Hindlimb muscle (tissue), 1 donor: ENCODE measurements at places on chromosomes 3 and 15. TPM values are rescaled to one million over a fixed set of nuclear protein-coding genes. Genes with fewer than 3 reads are reported as not detected.

GRCh38 chr3:185552358-185552877 lies at the start of gene LIPH:
TSS of gene LIPH (minus strand) at chr3:185552588. CDS start at chr3:185552471, 117 bp downstream.
- DNase-seq = no peak

RYR3 gene
- polyA plus RNA-seq = 48.3 TPM

GRCh38 chr3:138296639-138297038 lies 33.0 kb downstream of the NME9 start:
- DNase-seq = no peak

DNA sequence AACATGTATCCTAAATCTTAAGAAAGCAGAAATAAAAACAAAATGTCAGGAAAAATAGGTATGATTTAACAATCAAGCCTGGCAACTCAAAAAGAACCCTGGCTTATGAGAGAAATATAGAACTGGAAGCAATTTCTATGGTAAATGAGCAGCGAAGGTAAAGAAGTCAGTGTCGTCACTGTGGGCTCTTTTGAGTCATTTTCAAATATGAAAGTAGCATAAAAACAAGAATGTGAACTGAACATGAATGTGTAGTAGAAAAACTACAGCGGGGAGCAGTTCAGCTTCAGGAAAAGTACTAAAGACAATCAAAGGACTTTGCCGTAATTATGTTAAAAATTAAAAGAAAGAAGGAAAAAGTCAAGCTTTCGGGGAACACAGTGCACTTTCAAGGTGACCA lies 17.5 kb downstream of the LSG1 start:
- DNase-seq = no peak

DNAJA4 gene
- polyA plus RNA-seq = 77.5 TPM

- no peak for DNase-seq
These were observed 9.2 kb upstream of the STT3B start for GRCh38 chr3:31523543-31523942.

DNA sequence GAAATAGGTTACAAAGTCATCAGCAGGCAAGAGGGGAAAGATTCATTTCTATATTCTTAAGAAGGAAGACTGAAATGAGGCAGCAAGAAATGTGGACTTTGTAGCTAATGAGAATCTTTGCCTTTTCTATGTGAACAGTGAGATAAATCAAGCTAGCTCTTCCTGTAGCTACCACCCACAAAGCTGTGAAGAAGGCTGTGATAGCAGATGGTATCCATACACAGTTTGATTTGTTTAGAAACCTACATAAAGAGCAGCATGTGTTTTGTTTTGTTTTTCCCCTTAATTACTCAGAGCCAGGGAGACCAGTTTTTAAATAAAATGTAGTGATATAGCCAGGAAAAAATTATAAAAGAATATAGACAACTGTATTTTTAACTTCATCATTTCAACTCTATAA lies 45.5 kb downstream of the TEX9 start:
- DNase-seq = no peak

DNA sequence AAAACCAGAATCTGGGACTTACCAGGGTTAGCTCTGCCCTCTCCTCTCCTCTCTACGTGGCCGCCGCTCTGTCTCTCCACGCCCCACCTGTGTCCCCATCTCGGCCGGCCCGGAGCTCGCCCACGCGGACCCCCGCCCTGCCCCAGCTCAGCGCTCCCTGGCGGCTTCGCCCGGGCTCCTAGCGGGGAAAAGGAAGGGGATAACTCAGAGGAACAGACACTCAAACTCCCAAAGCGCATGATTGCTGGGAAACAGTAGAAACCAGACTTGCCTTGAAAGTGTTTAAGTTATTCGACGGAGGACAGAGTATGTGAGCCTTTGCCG lies 5.4 kb downstream of the ISL2 start:
- DNase-seq = no peak

GRCh38 chr3:86653661-86654205 lies 337.2 kb downstream of the VGLL3 start:
- no peak for DNase-seq

GABRR3 gene
- polyA plus RNA-seq = not detected

- no peak for DNase-seq
These were observed 13.9 kb upstream of the PODXL2 start for GRCh38 chr3:127614928-127615589.

GRCh38 chr3:102460579-102460978 lies 25.8 kb downstream of the ZPLD1 start:
- DNase-seq = no peak

GRCh38 chr15:37765786-37766185 lies 168.7 kb upstream of the TMCO5A start:
- no peak for DNase-seq

DNA sequence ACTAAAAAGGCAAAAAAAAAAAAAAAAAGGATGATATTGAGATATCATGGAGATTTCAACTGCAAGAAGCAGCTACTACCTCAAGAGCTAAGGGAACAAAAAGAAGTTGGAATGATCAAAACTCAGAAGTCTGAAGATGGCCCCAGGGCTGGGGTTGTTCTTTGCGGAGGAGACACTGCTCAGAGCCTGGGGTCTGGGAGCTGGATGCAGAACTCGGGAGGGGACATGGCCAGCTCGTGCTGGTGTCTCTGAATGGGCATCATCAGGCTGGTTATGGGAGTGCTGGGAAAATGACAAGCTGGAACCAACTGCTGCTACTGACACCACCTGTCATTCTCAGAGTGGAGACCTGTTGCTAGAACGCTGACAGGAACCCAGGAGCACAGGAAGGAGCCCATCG lies 14.2 kb upstream of the ADIPOQ start:
- DNase-seq = no peak

GRCh38 chr3:80010021-80010571 lies 242.3 kb upstream of the ROBO1 start:
- DNase-seq = no peak

CFAP100 gene
- 0.58 TPM for polyA plus RNA-seq

DNA sequence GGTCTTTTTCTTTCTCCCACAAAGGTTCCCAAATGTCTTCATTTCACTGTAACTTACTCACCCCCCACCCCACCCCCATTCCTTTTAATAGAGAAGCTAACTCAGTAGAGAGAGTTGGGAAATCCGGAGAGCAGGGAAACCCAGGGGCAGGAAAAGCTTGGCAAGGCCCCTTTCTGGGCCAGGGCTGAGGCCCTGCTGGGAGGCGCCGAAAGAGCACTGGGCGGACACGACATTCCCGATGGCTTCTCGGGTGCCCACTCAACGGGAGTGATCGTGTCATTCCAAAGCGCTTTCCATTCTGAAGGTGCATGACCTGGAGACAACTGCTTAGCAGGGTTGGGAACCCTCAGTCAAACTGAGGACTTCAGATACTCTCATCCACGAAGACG lies 1.6 kb upstream of the DALRD3 start:
- DNase-seq = no peak

- no peak for DNase-seq
These were observed 419.8 kb upstream of the THBS1 start for GRCh38 chr15:39161096-39161495.

- DNase-seq = no peak
These were observed 158.0 kb downstream of the CLSTN2 start for GRCh38 chr3:140092848-140093536.

DNA sequence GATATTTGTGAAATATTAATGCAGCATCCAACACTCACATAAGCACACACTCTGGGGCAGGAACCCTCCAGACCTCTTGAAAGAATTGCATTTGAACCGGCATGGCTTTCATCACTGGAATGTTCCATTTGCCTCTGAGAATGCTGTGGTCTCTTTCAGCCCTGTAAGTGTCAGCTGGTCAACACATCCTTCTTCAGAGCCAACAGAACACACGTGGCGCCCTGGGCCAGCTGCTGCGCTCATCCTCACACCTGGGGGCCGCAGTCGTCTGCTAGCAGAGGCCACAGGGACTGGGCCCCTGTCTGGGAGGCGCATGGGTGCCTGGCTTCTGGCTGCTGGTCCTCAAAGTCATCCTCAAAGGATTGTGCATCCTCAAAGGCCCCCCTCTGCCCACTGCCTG lies 71.4 kb upstream of the HERC1 start:
- no peak for DNase-seq

DNA sequence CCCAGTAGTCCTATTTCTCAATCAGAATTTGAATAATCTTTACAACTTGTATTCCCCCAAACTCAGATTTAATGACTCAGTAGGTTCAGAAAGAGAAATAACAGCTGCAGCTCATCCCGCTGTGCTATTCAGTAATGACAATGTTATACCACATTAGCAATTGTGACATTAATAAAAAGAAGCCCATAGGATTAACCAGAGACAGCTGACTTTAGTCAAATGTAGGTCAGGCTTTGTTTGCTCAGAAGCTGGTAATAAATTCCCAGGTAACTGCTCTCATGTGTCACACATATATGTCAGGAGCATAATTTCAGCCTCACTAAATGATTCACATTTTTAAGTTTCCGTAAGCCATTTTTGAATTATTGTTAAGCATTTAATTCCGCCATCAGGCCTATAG lies 222.0 kb upstream of the UBE2E2 start:
- DNase-seq = no peak

SLC51B gene
- polyA plus RNA-seq = 2.4 TPM

GRCh38 chr3:30948426-30948825 lies 54.0 kb upstream of the GADL1 start:
- no peak for DNase-seq

- DNase-seq = no peak
These were observed 64.4 kb upstream of the CRTC3 start for GRCh38 chr15:90465140-90465929.

GRCh38 chr3:121992601-121993560 lies 29.2 kb downstream of the ILDR1 start:
- DNase-seq = no peak

IFT122 gene
- 41.2 TPM for polyA plus RNA-seq

CRYGS gene
- 3.5 TPM for polyA plus RNA-seq

- no peak for DNase-seq
These were observed 35.0 kb downstream of the RASA2 start for GRCh38 chr3:141521781-141522180.

GRCh38 chr3:38311941-38312340 lies 29.8 kb downstream of the SLC22A14 start:
- DNase-seq = no peak

DNA sequence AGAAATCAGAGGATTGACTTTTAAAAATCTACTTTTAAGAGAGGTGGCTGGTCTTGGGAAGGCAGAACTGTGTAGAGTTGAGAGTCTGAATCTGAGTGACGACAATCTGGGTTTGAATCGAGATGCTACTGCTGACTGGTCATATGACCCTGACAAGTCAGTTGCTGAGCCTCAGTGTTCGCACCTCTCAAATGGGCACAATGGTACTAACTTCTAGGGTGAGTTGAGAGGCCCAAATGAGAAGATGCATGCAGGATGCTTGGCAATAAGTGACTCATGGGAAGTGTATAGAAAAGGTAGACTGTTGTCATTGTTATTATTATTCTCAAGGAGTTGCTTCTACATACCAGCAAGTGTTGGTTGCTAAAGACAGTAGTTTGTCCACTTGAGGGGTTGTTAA lies 10.3 kb downstream of the CACNA2D3 start:
- DNase-seq = no peak

- DNase-seq = no peak
These were observed 86.3 kb upstream of the RASGRP1 start for GRCh38 chr15:38650936-38651327.

DNA sequence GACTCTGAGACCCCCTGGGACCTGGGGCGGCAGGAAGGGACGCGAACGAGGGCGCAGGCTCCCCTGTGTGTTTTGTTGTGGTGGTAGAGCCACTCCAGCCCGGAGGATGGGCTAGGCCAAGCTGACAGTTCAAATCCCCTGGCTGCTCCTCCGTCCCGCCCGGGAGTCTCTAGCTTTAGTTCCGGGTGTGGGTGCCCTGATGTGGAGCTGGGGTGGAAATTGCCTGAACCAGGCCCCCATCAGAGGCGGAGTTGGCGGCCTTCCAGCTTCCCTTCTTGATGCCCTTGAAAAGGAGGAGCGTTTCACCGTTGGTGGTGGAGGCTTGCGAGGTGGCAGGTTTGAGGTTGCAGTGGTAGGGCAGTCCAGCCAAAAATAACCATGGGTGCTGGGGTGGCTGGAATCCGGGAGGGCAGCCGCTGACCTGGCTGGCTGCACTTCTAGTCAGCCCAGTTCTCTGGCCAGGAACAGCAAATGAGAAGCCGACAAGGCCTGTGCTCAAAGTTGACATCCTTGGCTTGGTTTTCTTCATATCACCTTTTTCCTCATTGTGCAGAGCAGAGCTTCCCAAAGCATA lies 817 bp downstream of the CLK3 start:
- DNase-seq = peak; percentile 46

GRCh38 chr15:72751751-72752455 lies 31.7 kb downstream of the ADPGK start:
- DNase-seq = no peak

DNA sequence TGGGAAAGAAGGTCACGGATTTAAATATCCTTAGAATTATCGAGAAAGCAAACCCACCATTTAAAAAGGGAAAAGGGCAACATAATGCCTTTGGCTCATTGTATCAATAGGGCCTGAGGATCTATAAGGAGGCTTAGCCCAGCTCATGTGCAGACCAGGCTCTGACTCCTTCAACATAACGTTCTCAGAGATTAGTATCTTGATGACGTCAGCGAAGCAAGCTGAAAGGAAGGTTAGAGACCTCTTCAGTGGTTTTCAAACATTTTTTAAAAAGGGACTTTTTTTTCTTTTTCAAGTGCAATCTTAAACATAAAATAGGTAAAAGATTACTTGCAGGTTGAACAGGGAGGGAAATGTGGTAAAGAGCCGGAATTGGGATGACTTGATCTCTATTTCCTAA lies 463.9 kb upstream of the ADAMTS9 start:
- no peak for DNase-seq

DNA sequence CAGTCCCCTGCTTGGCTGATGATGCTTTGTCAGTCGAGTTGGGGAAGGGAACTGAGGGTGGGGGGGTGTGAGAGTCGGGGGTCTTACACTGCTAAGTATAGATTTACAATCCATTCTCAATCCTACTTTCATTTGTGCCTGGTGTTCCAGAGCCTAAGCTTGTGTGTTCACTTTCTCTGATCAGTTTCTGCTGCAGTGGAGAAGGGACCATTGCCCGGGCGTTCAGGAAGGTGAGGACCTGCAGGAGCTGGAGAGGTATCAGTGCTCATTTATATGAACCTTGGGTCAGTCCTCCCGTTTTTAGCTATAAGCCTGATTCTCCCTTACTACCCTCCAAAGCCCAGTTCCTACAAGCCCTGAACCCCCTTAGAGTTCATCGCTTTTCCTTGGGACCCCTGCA lies 41.0 kb upstream of the TRAK1 start:
- DNase-seq = no peak

DNA sequence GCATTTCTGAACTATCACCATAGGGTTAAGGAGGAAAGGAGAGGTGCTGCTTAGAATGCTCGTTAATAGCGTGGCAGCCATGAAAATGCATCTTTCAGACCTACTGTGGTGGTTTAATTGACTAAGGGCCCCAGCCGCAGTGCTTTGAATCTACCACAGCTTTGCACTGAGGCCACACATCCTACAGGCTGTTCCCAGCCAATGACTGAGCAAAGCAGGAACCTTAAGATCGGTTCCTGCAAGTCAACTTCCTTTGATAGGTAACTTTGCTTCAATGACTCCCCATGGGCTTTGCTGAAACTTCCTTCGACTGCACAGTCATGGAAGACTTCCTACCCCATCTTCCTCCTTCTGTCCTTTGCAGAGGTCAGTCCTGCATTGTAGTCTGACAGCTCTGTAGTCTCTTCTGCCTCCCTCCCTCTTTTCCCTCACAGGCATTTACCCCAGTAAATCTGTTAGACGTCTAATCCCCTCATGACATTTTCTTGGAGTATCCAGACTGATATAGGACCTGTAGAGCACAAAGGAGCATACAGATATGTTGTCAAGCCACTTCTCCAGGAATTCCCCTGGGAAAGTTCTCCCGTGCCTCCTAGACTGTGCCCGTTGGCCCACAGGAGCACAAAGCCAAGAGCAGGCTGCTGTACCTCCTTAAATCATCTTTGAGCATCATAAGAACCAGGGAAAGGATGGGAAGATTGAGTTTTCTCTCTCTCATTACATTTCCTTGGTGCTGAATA lies 2.6 kb upstream of the BCL2A1 start:
- no peak for DNase-seq

EHHADH gene
- 3.2 TPM for polyA plus RNA-seq
